NCI-H146 (cell line): ENCODE measurements at places on chromosomes 7 and 10.

DNA sequence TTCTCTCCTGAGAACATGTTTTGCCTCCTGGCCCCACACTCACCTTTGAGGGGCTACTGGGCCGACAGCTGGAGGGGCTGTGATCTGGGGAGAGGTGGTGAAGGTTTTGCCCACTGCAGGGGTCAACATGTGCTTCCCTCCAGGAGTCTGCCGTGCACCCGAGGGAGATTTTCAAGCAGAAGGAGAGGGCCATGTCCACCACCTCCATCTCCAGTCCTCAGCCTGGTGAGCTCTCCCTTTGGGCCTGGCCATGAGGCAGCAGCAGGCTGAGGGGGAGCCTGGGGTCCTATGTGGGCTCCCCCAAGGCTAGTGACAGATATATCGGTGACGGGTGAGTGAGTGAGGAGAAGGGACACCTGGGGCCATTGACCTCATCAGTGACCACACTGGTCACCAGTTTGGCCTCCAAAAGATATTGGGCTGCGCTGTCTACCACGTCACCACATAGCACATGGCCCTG, 6.6 kb downstream of the PGAM2 start:
- DNase-seq: no peak

DNA sequence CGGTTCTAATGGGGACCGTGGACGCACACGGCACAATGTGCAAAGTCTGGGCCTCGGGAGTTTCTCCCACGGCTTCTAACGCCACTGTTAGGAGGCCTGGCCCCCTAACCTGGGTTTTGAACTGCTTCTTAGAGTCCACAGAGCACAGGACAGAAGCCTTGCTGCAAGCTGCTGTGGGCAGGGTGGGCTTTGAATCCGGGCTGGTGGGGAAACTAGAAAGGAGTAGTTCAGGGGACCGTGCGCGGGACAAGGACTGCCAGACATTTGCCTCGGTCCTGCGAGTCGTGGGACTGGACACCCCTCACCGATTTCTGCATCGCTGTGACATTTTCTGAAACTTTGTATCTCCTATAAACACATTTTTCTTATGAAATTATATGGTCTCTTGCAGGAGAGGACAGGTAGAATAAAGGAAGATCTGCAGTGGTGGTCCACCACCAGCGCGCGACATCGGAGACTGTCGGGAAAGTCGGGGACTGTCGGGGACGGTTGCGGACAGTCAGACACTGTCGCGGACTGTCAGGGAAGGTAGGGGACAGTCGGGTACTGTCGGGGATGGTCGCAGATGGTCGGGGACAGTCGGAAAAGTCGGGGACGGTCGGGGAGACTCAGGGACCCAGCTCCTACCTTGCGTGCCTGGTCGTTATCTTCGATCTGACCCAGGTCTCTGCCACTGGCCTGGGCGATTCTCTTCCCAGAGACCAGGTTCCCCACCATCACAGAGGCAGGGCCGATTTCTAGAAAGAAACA, 222.1 kb downstream of the ZMYND11 start:
- DNase-seq: no peak

- DNase-seq: no peak
These were observed 20.1 kb downstream of the TMEM168 start for GRCh38 chr7:112770051-112770450.

- no peak for DNase-seq
These were observed 816.7 kb upstream of the PHF14 start for GRCh38 chr7:10156972-10157371.

DNA sequence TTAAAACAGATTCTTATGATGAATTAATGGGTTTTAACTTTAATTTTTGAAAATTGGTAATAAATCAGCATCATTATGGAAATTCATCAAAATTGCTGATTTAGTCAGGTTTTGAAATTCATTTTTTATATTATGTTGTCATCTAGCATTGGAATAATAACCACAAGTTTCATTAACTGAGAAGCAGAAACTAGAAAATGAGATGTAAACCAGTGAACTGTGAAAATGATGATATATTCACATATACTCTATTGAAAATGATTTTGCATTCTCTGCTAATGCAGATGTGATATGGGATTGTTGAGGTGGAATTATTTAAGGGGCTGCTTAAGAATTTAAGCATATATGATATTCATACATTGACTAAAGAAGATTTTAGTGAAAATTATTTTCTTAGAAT, 316.1 kb upstream of the FZD1 start:
- no peak for DNase-seq

GRCh38 chr7:134176037-134176350, 48.9 kb downstream of the LRGUK start:
- DNase-seq: no peak

DNA sequence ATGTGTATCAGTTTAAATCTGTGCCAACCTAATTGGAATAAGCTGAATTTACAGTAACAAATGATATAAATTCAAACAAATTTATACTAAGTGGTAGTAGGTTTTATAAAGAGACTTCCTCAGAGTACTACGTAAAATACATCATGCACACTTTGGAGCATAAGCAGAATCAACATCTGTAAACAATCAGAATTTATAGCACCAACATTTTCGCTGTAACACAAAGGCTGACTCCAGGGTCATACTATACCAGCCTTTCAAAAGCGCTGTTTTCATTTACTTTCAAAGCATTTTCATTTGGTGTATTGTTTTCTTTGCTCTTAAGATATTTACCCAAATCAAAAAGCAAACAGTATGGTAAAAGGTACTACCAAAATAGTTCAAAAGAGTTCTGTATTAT, 29.3 kb upstream of the TMEM168 start:
- DNase-seq: no peak

DNA sequence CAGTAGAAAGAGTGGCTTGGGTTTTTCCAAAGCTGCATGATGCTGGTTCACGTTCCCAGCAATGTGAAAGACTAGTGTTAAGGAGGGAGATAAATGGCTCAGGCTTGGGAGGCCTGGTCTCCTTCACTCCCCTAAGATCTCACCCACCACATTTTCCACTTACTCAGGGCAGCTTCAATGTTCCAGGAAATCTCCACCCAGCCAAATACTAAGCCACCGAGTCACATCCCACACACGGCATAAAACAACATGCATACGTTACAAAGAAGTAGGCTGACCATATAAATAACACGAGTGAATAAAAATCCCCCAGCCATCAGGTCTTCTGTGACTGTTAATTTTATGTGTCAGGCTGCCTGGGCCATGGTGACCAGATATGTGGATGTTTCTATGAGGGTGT, 303.5 kb downstream of the SFMBT2 start:
- no peak for DNase-seq

GRCh38 chr10:14815681-14816080, 22.2 kb downstream of the CDNF start:
- no peak for DNase-seq

GRCh38 chr10:26384600-26384999, 53.5 kb upstream of the APBB1IP start:
- no peak for DNase-seq

GRCh38 chr7:5320802-5321396, 38.2 kb downstream of the SLC29A4 start:
- no peak for DNase-seq

DNA sequence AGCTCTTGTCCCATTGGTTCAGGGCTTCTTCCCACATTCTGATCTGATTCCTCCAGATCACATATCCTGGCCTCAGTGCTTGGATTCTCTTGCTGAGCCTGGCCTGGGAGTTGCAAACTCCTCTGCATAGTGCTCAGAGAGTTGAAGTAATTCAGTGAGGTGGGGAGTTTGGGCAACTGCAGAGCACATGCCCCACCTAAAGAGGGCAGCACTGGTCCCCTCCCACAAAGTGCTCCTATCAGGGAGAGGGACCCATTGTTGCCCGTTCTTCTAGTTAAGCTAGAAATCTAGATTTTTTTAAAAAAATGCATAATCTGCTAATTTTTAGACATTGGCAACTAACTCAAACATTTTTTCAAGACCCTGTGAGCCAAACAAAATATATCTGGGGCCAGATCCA, 45.1 kb downstream of the CHN2 start:
- peak; percentile 6 for DNase-seq
